ENCODE measurements at places on chromosomes 3 and 15. TPM values are rescaled to one million over a fixed set of nuclear protein-coding genes. Genes with fewer than 3 reads are reported as not detected.

The TRPC1 gene
- 0.43 TPM for total RNA-seq

The RSRC1 gene
- total RNA-seq = 7.5 TPM

- no peak for DNase-seq
Measured at GRCh38 chr15:74434263-74435136, 742 bp upstream of the SEMA7A start.

- DNase-seq = no peak
Measured at GRCh38 chr3:184944241-184944640, 132.3 kb downstream of the VPS8 start.

DNA sequence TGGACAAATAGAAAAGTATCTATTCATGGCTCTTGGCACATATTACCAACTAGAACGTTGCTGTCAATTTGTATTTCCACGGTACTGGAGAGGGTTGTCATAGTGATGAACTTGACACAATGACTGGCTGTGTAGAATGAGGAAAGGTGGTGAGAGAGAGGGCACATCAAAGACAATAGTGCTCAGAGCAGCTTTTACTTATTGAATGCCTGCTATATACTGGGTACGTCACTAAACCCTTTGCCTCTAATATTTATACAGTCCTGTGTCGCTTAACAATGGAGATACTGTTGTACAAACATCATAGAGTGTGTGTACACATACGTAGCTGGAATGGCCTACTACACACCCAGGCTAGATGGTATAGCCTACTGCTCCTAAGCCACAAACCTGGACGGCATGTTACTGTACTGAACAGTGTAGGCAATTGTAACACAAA, 8.3 kb downstream of the TMPRSS7 start:
- no peak for DNase-seq

GRCh38 chr15:76866716-76867321, 38.3 kb downstream of the SCAPER start:
- no peak for DNase-seq

DNA sequence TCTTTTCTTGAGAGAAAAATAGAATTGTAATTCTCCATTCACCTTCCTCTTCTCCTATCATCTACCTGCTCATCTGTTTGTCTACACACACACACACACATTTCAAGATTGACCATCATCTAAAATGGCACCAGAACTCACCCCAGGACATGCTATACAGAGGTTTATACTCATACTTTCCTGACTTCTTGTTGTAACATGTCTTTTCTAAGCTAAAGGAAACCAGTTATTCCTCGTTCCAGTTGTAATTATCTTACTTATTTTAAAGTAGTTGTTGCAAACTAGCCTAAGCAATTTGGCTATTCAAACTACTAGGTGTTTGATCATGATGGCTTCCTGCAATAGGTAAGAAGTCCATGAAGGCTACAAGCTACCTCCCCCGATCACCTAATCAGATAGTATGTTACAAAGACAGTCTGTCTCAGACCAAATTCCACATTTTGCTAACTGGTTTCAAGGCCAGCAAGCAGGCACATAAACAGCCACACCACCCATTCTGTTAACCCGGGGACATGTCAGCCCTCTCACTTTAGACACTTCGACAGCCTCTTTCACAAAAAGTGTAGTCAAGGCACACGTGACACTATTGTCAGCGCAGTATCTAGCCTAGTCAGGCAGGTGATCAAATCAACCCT, 189.7 kb downstream of the SHQ1 start:
- no peak for DNase-seq

All from left lobe of liver (tissue), 2 donors.